ENCODE measurements at places on chromosomes 4 and X.

DNA sequence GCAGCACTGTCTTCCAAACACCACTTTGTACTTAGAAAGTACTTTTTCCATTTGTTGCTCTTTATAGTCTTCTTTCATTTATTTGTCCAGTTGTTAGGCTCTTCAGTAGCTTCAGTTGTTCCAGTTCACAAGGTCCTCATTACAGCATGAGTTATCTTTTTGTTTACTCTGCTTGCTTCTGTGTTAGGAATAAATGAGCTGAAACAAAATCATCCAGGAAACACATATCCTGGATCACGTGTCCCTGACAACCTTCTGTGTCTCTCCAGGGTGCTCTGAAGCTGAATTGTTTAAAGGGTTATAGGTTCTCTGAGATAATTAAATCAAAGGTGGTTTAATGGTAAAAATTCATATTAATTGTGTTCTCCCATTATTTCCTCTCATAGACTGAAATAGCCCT is 19.9 kb upstream of the KLHL8 start:
- no peak for DNase-seq

- no peak for DNase-seq
Observed at GRCh38 chr4:34732176-34732950, 1512.0 kb downstream of the ARAP2 start.

DNA sequence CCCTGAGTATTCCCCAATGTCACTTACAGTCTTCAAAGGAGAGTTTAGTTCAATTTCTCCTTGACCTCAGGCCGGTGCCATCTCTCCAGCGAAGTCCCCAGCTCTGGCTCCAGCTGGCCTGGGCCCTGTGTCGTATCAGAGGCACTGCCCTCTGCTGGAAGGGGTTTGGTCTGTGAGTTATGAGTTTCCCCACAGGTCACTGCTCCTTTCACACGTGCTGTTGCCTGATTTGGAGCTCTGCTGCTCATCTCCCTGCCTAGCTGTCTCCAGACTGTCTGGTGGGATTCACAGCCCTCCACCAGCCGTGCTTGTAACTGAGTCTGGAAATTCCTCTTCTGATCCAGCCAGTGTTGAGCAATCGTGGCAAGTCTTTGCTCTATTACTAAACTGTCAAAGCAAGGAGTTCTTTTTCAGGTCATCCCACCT is at the start of gene RAP2C:
Gene RAP2C, minus strand, starts transcription at position 105 of the 426 bp plus-strand sequence. CDS start 2,179 bp downstream, outside the sequence.
- DNase-seq = peak; percentile 42

DNA sequence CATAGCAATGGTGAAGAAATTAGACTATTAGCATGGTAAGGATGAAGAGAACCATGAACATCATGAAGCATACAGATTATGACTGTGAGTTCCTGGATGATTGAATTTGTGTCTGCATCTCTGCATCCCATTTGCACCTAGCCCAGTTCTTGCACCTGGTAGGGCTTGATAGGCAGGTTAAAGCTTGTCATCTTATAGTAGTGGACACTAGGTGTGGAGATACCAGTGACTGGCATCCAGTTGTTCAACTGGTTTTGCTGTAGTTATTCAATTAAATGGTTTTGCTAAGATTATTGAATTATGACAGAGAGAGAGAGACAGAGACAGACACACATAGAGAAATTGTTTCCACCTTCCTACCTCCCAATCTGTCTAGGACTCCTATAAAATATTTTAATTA is 5.0 kb downstream of the ADH7 start:
- DNase-seq = no peak

GRCh38 chr4:141642063-141642462 is 5.7 kb downstream of the IL15 start:
- DNase-seq = no peak

- no peak for DNase-seq
Observed at GRCh38 chr4:165626316-165626715, 246.7 kb upstream of the TLL1 start.

DNA sequence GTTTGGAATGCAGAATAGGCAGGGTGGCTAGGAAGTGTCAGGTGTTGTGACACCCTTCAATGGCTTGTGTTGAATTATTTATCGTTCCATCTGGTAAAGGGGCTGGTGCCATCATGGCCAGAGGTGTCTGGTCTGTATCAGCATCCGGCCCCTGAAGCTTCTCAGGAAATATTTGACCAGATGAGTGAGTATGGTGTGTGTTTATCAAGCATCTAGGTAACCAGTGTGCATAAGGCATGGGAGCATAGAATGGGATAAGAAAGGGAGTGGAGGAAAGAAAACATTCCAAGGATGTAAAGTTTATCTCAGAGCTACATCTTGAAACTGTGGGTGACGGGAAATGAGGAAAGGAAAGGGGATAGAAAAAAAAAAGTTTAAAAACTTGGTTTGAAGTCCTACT is 109.4 kb downstream of the KLHL4 start:
- DNase-seq = no peak

GRCh38 chr4:80058740-80059139 is 14.3 kb downstream of the ANTXR2 start:
- no peak for DNase-seq

GRCh38 chr4:166875821-166876220 is 358.5 kb downstream of the SPOCK3 start:
- no peak for DNase-seq

DNA sequence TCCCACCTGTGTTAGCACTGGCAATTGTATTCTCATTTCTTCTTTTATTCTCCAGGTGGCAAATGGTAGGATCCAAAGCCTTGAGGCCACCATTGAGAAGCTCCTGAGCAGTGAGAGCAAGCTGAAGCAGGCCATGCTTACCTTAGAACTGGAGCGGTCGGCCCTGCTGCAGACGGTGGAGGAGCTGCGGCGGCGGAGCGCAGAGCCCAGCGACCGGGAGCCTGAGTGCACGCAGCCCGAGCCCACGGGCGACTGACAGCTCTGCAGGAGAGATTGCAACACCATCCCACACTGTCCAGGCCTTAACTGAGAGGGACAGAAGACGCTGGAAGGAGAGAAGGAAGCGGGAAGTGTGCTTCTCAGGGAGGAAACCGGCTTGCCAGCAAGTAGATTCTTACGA is 176.9 kb downstream of the PTTG2 start:
- no peak for DNase-seq

DNA sequence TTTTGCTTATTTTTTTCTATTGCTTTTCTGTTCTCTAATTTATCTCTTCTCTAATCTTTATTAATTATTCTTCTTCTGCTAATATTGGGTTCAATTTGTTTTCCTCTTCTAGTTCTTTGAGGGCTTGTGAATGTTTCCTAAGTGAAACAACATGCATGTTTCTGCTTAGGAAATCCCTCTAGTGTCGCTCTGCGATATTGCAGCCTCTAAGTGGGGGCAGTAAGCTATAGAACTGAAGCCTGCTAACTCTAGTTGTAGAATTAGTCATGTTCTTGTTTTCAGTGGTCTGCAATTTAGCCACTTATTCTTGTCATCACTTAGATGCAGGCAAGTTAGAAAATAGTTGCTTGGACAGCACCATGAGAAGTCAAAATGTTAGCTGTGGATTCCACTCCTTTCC is 222.6 kb downstream of the SPIN4 start:
- DNase-seq = no peak

- DNase-seq = no peak
Observed at GRCh38 chrX:95044331-95044730, 1370.3 kb downstream of the FAM133A start.
